ENCODE measurements at places on chromosomes 6 and 20.

DNA sequence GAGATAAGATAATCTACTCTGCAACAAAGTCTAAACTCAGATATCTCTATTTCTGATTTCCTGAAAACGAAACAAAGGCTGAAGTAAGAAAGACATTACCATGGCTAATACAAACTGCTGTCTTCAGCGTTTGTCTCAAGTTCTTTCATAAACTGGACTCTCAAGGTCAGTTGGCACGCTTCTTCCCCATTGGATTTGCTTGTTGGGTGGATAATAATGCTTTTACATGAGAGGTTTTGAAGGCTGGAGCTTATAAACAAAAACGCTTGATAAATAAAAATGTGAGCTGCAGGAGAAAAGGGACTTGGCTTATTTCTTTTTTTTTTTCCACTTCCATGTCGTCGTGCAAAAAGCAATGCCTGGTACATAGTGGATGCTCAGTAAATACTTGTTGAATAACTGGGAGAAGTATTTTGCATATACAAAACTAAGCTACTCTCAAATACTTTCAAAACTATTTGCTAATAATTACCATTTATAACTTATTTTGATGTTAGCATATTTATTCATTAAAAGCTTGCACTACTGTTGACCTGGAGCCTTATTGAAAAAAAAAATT lies 65.7 kb upstream of the EEF1A1 start:
- no peak for DNase-seq

DNA sequence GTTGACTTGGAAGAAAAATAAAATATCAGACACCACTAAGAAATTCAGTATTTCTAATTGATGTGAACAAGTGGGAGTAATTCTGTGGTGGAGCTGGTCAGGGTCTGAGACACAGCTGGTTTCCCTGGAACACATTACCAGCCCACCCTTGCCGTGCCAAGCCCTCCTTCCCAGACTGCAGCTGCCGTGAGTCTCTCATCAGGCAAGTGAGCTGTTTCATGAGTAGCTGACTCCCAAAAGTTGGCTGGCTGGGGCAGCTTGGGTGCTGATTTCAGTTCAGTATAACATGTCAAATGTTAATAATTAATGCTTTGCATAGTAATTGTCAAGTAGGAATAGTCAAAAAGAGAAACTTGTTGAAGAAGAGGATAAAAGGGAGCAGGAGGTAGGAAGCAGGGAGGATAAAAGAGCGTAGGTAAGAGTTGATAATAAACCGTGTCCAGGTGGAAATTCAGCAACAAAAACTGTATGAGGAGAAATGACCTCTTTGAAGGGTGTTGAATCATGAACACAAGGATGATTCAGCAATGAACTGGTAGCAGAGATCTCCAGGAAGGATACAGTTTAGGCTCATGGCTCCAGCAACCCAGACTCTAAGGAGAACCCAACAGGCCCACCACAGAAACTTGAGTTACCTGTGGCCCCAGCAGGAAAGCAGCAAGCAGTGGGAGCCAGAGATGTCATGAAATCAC lies 110.9 kb upstream of the SSTR4 start:
- no peak for DNase-seq

DNA sequence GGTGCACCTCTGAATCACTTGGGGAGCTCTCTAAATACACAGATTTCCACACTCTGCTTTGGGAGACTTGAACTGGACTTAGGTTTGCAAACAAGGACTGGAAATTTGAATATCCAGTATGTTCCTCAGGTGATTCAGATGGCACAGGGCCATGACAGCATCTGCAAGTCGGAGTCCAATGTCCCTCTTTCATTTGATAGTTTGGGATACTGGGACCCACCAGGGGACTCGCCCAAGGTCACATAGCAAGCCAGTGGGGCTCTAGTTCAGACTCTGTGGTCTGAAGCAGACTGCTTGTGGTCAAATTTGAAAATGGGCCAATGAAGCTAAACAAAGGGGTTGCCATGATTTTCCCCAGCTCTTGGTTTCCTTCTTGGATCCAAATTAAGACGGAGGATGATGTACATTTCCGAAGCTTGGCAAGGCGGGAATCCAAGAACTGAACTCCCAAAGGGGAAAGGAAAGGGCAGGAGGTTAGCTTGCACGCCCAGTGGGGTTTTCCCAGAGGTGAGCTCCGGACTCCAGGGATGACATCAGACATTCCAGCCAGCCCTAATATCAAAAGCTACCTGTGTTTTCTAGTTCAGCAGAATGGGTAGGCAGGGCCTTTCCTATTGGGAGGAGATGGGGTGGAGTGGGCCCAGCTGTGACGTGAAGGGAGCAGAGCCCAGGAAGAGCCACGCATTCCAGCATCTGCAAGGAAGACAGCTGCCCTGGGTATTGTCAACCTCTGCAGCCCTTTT lies 3.4 kb upstream of the SYS1 start:
- DNase-seq, result no peak

DNA sequence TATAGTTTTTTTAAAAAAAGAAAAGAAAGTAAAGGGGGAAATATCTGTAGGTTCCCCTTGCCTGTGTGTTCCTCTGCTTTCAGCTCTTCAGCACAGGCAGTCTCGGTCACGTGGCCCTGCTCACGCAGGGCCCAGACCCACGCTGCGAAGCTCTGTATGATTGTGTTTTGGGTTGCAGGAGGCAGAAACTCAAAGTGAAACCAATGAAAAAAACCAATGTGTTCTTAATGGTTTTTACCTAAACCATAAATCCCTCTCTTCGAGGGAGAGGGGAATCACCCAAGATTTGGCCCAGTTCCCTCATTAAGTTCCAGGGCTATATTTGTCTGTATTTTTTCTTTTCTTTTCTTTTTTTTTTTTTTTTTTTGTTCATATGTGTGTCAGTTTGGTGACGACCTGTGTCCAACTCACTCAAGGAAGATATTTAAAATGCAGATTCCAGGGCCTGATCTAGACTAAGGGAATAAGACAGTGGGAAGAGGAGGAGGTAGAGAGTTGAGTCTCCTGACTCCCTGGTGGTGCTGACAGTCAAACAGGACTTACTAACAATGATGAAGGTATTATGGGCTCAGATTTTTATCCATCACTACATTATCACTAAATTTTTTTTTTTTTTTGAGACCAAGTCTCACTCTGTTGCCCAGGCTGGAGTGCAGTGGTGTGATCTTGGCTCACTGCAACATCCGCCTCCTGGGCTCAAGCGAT lies 33.8 kb upstream of the RREB1 start:
- peak; percentile 57 for DNase-seq

GRCh38 chr6:162750776-162751175 lies 23.0 kb downstream of the PACRG start:
- DNase-seq, result no peak

DNA sequence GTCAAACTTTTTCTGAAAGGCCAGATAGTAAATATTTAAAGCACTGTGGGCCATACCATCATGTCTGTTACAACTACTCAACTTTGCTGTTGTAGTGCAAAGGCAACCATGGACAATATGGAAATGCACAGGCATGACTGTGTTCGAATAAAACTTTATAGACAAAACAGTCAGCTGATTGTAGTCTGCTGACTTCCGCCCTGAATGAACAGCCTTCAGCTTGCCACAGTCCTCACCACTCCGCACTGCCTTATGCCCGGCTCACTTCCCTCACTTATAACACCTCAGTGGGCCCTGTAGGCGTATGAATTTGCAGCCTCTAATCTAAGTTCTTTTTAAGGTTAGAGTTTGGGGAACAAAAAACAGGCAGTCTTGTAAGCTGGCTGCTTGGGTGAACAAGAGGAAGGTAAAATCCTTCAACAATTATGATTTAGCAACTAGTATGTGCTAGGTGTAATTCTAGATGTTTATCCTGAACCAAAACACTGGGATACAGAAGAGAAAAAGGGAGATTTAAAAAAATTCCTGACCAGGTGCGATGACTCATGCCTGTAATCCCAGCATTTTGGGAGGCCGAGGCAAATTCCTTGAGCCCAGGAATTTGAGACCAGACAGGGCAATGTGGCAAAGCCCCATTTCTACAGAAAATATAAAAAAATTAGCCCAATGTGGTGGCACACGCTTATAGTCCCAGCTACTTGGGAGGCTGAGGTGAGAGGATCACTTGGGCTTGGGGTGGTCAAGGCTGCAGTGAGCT lies 6.8 kb upstream of the SLC2A10 start:
- DNase-seq, result no peak

DNA sequence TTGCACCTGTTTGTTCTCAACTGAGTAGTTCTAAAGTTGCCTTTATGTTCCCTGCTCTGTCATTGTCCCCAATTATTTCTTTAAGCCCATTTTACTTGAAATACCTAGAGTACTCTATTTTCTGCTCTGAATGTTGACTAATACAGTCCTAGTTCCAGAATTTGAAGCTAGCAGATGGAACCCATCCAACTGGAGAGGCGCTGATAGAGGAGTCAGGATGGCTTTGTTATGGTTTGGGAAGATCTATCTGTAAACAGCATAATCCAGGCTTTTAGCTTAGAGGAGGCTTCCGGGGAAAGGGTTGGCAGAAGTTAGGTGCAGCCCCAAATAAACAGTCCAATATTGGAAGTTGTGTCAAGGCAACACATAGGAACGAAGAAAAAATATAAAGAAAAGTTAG lies 927.7 kb downstream of the TFAP2A start:
- no peak for DNase-seq

- peak; percentile 53 for DNase-seq
Measured at GRCh38 chr6:158849899-158850806, 31.0 kb upstream of the EZR start.

DNA sequence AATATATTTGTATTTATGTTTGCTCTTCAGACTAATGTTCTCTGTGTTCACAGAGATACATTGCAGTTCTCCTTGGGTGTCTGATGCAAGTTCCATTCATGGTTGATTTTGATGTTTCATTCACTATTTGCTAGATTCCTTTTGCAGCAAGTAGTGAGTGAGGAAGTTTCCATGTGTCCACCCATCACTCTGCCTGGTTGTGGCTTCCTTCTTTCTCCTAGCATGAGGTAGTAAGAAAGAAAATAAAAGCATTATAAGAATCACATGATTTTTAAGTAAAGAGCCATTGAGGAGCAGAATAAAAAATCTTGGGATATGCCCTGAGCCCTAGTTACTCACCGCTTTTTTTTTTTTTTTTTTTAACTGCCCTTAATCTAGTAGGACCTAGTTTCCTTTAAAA lies 8.7 kb downstream of the SASH1 start:
- DNase-seq, result no peak

DNA sequence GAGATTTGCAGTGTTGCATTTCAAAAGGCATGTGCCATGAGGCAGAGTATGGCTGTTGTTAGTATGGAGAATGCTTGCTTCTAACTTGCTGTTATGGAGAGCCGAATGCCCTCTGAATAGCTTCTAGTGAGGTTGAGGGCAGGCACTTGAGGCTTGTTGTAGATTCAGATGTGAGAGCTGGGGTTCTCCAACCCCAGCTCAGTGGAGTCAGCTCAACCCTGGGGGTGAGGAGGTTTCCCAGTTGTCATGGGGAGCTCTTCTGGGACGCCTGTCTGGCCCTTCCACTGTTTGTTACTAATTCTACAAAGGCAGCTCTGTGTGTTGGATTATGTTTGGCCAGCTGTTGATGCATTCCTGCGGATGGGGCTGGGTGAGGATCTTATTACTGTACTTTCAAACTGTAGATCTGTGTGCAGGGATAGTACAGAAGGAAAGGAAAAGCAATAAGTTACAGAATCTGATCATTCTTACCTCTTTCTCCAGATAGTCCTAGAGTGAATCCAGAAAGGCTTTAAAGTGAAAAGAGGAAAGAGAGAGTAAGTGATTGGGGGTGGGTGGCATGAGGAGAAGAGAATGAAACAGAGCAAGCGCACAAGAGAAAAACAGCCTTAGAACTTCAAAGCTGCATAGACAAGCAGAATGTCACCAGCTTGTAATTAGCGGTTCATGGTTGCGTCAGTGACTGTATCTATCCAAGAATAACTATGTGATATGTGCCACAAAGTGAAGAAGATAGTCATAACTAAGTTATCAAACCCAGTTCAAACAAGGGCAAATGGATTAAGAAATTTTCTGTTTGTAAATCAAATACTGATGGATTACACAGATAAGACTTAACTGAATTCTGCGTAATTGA lies 148.7 kb downstream of the PRL start:
- DNase-seq, result no peak

GRCh38 chr20:19565736-19566135 lies 192.3 kb upstream of the RIN2 start:
- DNase-seq, result no peak

- DNase-seq, result no peak
Measured at GRCh38 chr6:3296537-3296936, 37.8 kb downstream of the PSMG4 start.

- no peak for DNase-seq
Measured at GRCh38 chr6:41045664-41046063, 3.4 kb downstream of the TSPO2 start.

GRCh38 chr6:125668071-125668470 lies 81.4 kb upstream of the HEY2 start:
- DNase-seq, result no peak

DNA sequence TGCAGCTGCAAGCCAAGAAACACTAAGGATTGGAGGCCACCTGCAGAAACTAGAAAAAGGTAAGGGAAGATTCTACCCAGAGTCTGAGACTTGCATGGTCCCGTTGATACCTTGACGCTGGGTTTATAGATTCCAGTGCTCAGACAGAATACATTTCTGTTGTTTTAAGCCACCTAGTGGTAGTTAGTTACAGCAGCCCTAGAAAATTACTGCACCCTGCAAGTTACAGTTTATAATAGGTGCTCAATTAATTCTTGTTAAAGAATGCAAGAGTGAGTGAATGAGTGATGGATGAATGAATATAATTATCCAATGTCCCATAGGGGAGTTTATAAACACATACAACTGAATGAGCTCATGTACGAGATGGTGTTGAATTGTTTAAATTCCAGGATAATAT lies 453.1 kb upstream of the SLC35B3 start:
- DNase-seq, result no peak

All from activated T-cell treated with anti-CD3 and anti-CD28 coated beads, Interleukin-2, amount 50 U/mL, for 4 hours (primary cell).